ENCODE measurements at places on chromosomes 1 and 21.

- DNase-seq, result peak; percentile 78
These were observed 26.6 kb downstream of the ATF3 start for GRCh38 chr1:212635141-212635631.

- DNase-seq, result no peak
These were observed 13.2 kb downstream of the IER5 start for GRCh38 chr1:181101581-181102226.

DNA sequence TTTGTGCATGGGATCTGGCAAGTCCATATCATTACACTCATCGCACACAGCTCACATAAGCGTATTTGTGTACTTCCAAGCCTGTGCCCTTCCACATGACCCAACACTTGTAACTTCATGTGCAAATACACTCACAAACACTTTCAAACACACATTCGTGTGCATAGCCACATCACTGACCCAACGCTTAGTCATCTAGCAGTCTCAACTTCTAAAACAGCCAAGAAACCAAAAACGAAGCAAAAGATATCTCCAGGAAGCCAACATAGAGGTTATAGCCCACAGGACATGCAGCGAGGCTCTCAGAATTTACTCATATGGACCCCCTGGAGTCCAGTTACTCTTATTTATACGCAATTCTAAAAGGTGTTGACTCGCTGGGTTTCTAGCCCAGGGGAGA, 10.9 kb upstream of the GOLT1A start:
- DNase-seq, result no peak

- DNase-seq, result no peak
These were observed 11.4 kb upstream of the SELE start for GRCh38 chr1:169745015-169745861.

DNA sequence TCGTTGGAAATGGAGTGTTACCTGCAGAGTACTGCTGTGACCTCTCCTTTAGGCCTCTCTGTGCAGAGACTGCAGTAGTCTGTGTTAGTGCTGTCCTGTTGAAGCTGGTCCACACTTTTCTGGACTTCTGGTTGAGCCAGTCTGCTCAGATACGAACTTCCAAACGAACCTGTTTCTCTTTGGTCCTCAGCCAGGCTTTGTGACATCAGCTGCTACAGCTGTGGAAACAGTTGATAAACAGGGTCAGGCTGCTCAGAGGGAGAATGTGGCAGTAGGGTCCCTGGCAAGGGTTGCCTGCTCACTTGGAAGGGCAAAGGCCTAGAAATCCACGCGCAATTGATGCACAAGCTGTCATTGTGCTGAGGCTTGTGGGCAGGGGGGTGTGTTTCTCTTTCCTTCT, 98.8 kb downstream of the NOS1AP start:
- DNase-seq, result no peak

GRCh38 chr1:25338986-25339385, 852 bp downstream of the TMEM50A start:
- DNase-seq, result no peak

GRCh38 chr1:151655371-151655770, 43.5 kb downstream of the SNX27 start:
- DNase-seq, result no peak

GRCh38 chr1:6489383-6489765, 2.1 kb downstream of the PLEKHG5 start:
- DNase-seq, result no peak

DNA sequence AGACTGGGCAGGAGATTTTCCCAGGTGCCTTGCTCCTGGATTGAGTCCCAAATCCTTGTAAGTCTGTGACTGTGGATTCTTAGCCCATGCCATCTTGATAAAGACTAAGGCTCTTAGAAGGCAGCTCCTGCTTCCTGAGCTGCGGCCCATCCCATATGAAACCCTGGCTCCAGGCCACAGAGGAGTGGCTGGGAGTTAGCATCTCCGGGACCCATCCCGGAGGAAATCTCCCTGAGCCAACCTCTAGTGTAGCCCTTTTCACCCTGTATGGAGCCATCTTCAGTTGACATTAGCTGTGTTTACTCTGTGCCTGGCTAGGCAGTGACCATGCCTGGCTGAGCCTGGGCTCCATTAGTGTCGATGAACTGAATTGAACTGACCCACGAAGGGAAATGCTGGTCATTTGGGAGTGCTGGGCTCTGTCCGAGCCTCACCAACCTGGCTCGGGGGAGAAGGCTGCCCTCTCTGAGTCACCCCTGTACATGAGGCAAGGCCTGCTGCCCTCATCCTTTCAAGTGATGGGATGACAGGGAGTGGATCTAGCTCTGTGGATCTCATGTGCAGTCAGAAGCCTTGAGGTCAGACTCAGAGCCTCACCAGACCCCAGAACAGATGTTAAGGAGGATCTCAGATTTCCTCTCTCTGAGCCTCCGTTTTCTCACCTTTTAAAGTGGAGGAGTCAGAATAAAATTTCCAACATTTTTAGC, 37.5 kb downstream of the LGR6 start:
- no peak for DNase-seq

DNA sequence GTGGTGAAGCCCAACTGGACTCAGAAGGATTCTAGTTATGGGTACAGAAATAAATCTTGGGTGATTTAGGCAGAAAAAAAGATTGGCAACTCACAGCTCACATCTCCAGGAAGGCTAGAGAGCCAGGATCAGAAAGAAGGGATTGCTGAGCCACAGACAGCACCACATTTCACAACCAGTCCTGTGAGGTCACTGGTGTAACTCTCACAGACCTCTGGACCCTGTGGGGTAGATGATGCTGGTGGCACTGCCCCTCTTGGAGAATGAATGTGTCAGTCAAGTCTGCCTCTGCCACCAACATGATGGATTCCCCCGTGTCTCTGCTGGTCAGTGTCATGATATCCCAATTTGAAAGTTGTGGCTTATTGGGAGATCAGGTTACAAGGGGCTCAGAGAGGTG, 70.9 kb upstream of the HMCN1 start:
- no peak for DNase-seq

GRCh38 chr1:219788091-219788490, 140.3 kb downstream of the SLC30A10 start:
- no peak for DNase-seq

GRCh38 chr1:113675302-113675701, 84.0 kb downstream of the PHTF1 start:
- DNase-seq, result no peak

DNA sequence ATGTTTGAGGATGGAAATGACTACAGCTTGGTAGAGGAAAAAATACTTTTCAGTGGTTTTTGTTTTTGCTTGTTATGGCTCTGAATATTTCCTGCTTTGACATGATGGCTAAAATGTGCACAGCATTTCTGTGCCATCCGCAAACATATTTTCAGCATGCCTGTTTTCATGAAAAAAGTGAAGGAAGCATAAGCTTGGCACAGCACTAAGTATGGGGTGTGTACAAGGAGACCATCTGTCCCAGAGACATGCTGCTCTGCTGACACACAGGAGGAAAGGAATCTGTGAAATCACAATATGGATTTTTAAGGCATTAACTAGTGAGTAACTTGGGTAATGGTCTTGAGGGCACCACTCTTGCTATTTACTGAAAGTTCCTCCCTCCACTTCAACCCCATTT, 595.5 kb downstream of the RWDD3 start:
- peak; percentile 29 for DNase-seq

GRCh38 chr1:27760426-27760825, 12.6 kb upstream of the STX12 start:
- DNase-seq, result no peak

Data from skin of body (tissue), 3 donors.